ENCODE measurements at places on chromosomes 16 and 17.

- peak; percentile 75 for DNase-seq
Observed at GRCh38 chr17:58755577-58756245, at the start of gene PPM1E. Gene PPM1E, plus strand, starts transcription at chr17:58755854.

DNA sequence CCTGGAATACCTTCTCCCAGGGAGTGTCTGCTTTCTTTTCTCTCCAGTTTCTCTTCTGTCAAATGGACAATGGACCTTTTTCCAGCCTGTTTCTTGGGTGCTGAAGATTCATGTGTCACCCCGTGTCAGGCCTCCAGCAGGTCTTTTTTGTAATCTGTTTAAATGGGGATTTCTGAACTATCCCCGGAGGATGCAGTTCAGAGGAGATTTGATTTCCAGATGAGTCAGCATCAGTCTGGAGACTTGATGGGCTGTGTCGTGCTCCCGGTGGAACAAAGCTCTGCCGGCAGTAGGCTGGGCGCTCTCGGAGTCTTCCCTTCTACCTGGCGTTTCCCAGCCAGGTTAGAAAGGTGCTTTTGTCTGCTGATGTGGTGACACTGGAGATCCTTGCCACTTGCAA, 440.6 kb downstream of the HS3ST3B1 start:
- no peak for DNase-seq

GRCh38 chr17:27247071-27247957, 46.6 kb upstream of the WSB1 start:
- DNase-seq, result peak; percentile 82

DNA sequence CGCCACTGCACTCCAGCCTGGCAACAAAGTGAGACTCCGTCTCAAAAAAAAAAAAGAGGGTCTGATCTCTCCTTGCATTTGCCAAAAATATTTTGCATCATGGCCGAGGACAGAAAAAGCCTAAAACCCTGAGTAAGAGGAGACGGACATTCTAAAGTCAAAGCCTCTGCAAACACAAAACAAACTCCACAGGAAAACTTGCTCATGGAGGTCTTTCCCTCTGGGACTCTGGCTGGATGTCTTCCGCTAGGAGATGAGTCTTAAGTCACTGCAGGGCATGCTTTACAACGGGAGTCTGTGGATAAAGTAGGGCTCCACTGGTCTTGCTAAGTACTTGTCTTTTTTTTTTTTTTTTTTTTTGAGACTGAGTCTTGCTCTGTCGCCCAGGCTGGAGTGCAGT, 74.0 kb downstream of the MRM3 start:
- peak; percentile 54 for DNase-seq

DNA sequence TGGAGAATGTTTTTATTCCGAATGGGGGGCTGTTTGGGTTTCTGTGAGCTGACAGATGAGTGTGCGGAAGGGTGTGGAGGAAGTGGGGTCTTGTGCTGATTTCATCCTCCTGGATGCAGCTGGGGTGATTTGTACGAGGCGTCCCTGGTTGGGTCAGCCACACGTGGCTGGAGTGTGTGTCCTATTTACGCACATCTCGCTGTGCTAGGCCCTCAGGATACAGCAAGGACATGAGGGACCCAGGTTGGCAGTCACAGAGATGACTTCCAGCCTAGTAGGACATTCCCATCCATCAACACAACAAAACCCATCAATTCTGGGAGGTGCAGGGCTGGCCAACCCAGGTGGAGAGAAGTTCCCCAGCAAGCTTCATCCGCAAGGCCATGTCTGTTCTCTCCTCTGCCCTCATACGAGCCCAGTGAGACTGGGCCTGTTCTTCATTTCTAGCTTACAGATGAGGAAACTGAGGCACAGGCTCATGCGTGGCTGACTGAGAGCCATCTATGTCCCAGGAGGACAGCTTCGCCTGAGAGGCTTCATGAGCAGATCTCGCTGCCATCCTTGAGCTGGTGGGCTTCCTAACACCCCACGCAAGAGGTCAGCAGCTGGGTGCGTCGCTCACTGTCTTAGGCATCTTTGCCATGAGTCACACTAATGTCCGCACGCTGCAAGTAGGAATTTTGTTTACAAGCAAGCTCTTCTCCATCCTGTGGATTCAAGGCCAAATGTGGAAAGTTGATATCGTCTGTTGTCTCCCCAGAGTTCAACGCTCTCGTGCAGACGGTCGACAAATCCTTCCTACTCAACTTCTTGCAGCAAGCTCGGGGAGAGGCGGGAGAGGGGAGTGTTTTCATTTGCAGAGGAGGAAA, 24.4 kb downstream of the IRF8 start:
- DNase-seq, result peak; percentile 92

- DNase-seq, result no peak
Observed at GRCh38 chr16:1491327-1491726, 1.8 kb upstream of the TELO2 start.

DNA sequence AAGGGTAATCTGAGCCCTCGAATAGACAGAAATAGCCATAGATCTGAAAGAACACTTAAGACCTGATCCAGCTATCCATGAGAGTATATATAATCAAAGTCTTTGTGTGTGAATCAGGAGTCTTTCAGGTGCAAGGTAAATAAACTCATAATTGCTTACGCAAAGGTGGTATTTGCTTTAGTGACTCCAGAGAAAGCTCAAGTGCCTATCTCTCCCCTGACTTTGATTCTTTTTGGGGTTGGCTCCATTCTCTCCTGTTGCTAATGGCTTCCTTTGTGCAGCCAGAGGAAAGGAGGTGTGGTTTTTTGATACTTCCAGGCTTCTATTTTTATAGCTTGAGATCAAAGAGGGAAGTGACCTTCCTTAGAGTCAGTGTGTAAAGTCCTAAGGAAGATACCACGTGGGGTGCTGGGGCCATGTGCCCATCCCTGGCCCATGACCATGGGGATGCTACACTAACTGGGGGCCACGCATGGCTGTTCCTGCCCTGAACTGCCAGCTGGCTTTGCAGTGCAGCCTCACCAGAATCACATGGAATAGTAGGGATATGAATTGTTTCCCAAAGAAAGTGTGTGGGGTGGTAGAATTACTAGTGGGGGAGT, 45.8 kb downstream of the TENT4B start:
- no peak for DNase-seq

- no peak for DNase-seq
Observed at GRCh38 chr17:80603396-80603795, 58.8 kb downstream of the RPTOR start.

GRCh38 chr16:2821487-2822157, 4.6 kb downstream of the PRSS21 start:
- no peak for DNase-seq

DNA sequence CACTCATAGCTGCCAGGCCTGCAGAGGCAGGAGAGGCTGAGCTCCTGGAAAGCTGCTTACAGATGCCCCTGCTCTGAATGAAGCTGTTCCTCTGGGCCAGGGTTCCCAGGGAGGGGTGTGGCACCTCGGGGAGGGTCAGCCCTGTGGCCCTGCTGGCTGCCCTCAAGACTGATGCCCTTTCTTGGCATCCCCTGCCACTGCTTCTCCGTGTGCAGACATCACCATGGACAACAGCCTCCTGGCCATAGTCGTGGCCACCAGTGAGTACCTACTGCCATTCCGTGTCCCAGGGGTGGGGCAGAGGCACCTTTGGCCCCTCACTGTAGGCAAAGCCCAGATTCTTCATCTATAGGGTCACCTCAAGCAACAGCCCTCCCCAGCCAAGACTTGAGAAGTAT, 8.9 kb downstream of the MRPL27 start:
- DNase-seq, result no peak

- DNase-seq, result no peak
Observed at GRCh38 chr17:2821868-2822267, 25.6 kb downstream of the RAP1GAP2 start.

- DNase-seq, result no peak
Observed at GRCh38 chr17:8803531-8804420, 4.6 kb upstream of the MFSD6L start.

DNA sequence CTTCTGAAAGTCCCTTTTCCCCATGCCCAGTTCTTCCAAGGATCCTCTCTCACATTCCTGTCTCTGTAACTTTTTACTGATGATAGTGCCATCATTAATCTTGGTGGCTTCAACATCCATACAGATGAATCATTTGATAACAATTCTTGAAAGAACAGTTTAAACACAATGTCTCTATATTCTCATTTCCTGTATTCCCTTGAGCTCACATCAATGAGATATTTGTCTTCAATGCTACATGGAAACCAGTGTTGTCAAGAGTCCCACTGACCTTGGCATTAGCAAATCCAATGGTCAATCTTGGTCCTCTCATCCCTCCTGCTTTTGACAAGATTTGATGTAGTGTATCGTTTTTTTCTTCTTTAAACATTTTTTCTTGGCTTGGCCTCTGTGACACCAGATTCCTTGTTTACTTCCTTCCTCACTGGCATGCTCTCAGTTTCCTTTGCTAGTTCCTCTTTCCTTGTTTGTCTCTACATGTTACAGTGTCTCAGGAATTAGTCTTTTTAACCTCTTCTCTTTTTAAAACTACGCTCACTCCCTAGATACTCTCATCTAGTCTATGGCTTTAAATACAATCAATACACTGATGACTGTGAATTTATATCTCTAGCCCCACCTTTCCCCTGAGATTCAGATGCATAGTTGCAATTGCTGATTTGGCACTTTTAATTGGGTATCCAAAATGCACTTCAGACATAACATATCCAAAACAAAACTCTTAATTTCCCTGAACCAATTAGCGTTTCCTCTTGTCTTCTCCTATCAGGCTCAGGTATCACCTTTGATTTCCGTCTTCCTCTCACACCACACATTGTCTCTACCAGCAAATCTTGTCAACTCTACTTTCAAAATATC, 134.0 kb downstream of the MYO1D start:
- peak; percentile 48 for DNase-seq

GRCh38 chr17:82424001-82424862, 5.8 kb upstream of the OGFOD3 start:
- DNase-seq, result no peak

GRCh38 chr17:6591599-6592158, 35.3 kb upstream of the PITPNM3 start:
- DNase-seq, result no peak

- DNase-seq, result peak; percentile 90
Observed at GRCh38 chr17:45316434-45317110, at the start of gene MAP3K14. Gene MAP3K14, minus strand, starts transcription at chr17:45317020. Its CDS starts 26,275 bp downstream, at chr17:45290745.
